ENCODE measurements at places on chromosomes 11 and 22.

- no peak for DNase-seq
Observed at GRCh38 chr11:34238533-34238932, 119.3 kb downstream of the ABTB2 start.

- no peak for DNase-seq
Observed at GRCh38 chr11:122604621-122605020, 50.9 kb upstream of the UBASH3B start.

DNA sequence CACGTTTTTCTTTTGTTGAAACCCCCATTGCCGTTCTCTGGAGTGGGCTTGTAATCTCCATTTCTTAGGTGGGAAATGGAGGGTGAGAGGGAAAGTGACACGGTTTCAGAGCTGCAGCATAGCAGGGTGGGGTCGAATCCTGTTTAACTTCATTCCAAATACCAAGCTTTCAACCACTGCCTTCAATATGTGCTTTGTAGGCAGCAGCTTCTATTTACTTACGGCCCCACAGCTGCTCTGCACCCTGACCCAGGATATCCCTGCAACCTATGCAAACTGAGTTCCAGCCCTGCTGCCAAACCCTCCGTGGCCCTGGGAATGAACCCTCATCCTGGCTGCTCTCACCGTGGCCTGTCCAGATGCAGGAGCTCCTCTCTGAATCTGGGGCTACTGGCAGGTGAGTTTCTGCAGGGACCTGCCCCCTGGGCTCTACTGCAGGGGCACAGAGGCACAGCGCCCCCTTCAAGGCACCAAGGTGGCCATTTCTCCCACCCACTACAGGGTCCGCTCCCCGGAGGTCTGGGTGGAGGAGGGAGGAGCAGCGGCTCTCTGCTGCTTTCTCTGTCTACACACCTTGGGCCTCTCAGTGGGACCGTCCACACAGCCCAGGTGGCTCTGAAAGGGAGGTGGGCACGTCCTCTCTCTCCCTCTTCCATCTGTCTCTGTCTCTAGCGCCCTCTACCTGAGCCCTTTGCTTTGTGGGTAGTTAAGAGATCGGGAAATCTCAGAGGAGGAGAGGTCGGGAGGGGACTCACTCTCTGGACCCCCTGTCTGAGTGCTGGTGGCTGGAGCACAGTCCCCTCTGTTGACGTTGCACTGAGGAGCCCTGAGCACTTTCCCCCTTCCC lies 279.1 kb downstream of the BRD1 start:
- no peak for DNase-seq

DNA sequence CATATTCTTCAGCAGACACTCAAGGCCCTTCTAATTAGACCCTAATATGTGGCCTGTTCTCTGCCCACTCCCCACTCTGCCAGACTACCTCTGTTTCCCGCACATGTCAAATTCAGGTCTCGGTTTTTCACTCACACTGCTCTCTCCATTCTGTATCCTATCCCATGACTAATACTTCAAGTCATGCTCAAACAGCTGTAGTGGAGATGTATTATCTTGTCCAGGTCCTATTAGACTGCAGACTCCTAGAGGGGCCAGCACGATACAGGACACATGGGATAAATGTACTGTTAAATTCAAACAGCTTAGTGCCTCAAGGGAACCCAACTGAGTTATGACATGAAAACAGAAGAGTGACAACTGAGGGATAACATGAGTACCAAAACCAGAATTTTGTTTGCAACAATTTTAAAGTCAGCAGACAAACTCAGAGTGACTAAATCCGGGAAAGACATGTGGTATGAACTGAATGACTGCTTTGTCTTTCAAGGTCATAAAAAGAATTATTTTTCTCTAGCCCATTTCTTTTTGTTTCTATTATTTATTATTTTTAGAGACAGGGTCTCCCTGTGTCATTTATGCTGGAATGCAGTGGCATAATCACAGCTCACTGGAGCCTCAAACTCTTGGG lies 20.5 kb downstream of the ATP6V1E1 start:
- DNase-seq: no peak

- DNase-seq: no peak
Observed at GRCh38 chr11:114785820-114786219, 107.5 kb downstream of the NXPE2 start.

GRCh38 chr11:14424096-14424495 lies 65.1 kb upstream of the RRAS2 start:
- DNase-seq: no peak

- no peak for DNase-seq
Observed at GRCh38 chr11:2915473-2915872, 13.7 kb downstream of the PHLDA2 start.

- no peak for DNase-seq
Observed at GRCh38 chr11:126485021-126485792, 129.7 kb downstream of the ST3GAL4 start.

GRCh38 chr22:22913989-22914388 lies 26.4 kb downstream of the IGLL5 start:
- DNase-seq: no peak

- DNase-seq: peak; percentile 92
Observed at GRCh38 chr11:57639321-57640067, 10.2 kb downstream of the YPEL4 start.

DNA sequence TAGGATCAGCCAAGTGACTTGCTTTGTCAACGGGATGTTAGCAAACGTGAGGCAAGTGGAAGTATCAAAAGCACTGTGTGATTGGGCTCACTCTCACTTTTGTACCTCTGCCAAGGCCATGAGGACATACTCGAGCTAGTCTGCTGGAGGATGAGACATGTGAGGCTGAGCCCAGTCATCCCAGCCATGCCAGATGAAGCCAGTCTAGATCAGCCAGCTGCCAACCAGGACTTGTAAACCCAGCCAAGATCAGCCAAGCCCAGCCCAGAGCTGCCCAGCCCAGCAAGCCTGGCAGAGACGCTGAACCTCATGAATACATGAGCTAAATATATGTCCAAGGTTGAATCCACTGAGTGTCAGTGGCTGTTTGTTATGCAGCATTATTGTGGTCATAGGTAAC lies 369.7 kb downstream of the MN1 start:
- DNase-seq: no peak

- no peak for DNase-seq
Observed at GRCh38 chr11:117259417-117259816, 26.9 kb downstream of the RNF214 start.

All from right renal pelvis (tissue), 4 donors.